ENCODE measurements at places on chromosomes 6 and 20. TPM values are rescaled to one million over a fixed set of nuclear protein-coding genes. Genes with fewer than 3 reads are reported as not detected.
A peak's percentile ranks its signal among the peaks of the same experiment; 100 is the strongest.

The SLC24A3 gene
- not detected for total RNA-seq

The RAD21L1 gene
- total RNA-seq, result not detected

DNA sequence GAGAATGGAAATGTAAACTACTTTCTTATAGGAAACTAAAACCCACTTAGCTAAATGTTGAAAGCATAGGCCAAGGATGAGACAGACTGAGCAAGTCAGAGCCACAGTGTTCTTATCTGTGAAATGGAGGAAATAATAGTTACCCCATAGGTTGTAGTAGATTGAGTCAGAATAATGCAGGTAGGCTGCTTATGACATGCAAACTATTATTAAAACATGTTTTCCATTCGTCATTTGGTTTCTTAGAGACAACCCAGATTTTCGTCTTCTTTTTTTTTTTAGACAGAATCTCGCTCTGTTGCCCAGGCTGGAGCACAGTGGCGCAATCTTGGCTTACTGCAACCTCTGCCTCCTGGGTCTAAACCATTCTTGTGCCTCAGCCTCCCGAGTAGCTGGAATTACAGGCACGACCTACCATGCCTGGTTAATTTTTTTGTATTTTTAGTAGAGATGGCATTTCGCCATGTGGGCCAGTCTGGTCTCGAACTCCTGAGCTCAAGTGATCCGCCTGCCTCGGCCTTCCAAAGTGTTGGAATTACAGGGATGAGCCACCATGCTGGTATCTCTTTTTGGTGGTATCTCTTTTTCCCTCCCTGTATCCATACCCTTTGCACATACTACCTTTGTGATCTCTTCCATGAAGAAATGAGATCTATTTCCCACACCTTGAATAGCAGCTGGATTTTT lies 196.5 kb upstream of the ZNF217 start:
- no peak for DNase-seq

DNA sequence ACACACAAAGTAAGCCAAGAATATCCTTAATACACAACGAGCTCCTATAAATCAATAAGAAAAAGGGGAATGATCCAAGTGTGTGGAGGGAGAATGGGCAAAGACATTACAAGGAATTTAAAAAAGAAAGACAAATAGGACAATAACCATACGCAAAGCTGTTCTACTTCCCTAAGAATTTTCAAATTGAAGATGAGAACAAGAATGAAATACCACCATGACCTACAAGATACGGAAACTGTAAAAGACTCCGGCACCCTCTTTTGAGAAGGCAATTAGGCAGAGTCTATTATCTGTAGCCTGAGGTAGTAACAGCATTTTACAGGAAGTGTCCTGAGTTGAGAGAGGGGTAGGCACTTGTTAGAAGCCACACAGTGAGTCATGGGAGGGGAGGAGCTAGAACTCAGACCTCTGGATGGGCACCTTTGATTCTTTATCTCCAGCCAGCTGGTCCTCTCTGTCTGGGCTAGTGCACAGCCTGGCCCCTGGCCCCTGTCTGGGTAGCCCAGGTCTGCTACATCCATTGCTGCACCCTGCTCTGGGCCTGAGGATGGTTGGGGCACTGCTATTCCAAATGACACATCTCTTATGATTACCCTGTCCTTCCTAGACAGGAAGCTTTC lies 15.3 kb downstream of the RSPO4 start:
- DNase-seq, result no peak

DNA sequence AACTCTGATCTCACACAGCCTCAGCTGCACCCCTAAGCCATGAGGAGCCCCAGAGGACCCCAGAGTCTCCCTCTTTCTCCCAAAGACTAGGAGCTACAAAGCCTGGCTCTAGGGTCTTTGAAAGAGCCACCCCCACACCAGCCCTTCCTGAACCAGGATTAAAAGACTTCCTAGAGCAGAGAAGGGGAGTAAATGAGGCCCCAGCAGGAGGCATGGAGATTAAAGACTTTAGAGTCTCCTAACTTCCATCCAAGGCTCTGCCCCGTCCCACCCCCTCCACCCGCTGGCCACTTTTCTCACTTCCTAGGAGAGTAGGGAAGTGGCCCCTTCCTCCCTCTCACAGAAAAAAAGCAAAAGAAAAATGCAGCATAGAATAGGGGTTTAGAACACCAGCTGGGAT lies 1.7 kb downstream of the PREX1 start:
- DNase-seq, result no peak

GRCh38 chr6:143536461-143536865 lies 24.9 kb upstream of the FUCA2 start:
- peak; percentile 57 for DNase-seq

GRCh38 chr6:69090132-69090531 lies 455.1 kb downstream of the ADGRB3 start:
- no peak for DNase-seq

DNA sequence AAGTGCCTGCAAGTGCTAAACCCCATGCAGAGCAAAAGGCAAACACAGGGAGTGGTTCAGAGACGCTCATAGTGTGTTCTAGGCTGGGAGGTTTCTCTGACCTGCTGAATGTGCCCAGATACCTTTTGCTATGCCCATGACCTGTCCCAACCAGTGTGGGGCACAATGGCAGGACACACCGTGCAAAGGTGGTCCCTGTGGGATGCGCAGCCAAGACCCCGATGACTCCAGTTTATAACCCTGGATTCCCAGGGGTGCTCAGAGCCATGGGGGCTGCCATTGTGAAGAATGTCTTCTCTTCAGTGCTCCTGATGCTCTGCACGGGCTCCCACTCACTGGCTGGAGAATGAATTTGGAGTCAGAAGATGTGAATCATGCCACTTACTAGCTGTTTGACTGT lies 2.2 kb upstream of the NINL start:
- DNase-seq, result no peak
